Metanephros (tissue), 2 donors: ENCODE measurements at places on chromosomes 5 and 9. TPM values are rescaled to one million over a fixed set of nuclear protein-coding genes. Genes with fewer than 3 reads are reported as not detected.

POU5F2 gene
- total RNA-seq = 5.1 TPM

CYLC2 gene
- total RNA-seq = not detected

KCNN2 gene
- 13.1 TPM for total RNA-seq

ZNF79 gene
- 10.2 TPM for total RNA-seq

TMEM215 gene
- 0.88 TPM for total RNA-seq

NRARP gene
- total RNA-seq = 10.1 TPM

PCDHB13 gene
- total RNA-seq = 7.9 TPM

KLHL9 gene
- total RNA-seq = 36.2 TPM

ST6GALNAC6 gene
- total RNA-seq = 31.2 TPM

ACTBL2 gene
- not detected for total RNA-seq

AJM1 gene
- total RNA-seq = 1.5 TPM

PDE6A gene
- total RNA-seq = 0.06 TPM

APBA1 gene
- total RNA-seq = 24.0 TPM

PCDHGB4 gene
- 14.1 TPM for total RNA-seq

PRUNE2 gene
- total RNA-seq = 10.9 TPM

CMYA5 gene
- 72.5 TPM for total RNA-seq

IFNA13 gene
- not detected for total RNA-seq

IL5 gene
- total RNA-seq = not detected

FBXO4 gene
- 10.8 TPM for total RNA-seq

JAKMIP2 gene
- total RNA-seq = 2.9 TPM

WNT8A gene
- total RNA-seq = 0.18 TPM

BHMT2 gene
- total RNA-seq = 31.5 TPM

SLC6A19 gene
- total RNA-seq = 33.0 TPM

ARHGAP26 gene
- total RNA-seq = 31.5 TPM

SPINK6 gene
- not detected for total RNA-seq

PCDHA4 gene
- 1.8 TPM for total RNA-seq

CARD9 gene
- total RNA-seq = 5.7 TPM

WDR36 gene
- 42.3 TPM for total RNA-seq

SLCO6A1 gene
- total RNA-seq = not detected

IL9 gene
- total RNA-seq = not detected

PCDHGA5 gene
- total RNA-seq = 8.7 TPM

SMAD5 gene
- total RNA-seq = 59.3 TPM

APC gene
- 65.5 TPM for total RNA-seq

CD14 gene
- total RNA-seq = 81.6 TPM

ASS1 gene
- total RNA-seq = 140 TPM

UNC13B gene
- 24.1 TPM for total RNA-seq

TLR4 gene
- total RNA-seq = 18.2 TPM

MVB12B gene
- 24.4 TPM for total RNA-seq

TMEFF1 gene
- 9.9 TPM for total RNA-seq

ENTREP1 gene
- total RNA-seq = 6.5 TPM

SAXO1 gene
- total RNA-seq = 0.93 TPM

NR5A1 gene
- total RNA-seq = 0.12 TPM

FOXD4L6 gene
- not detected for total RNA-seq

OR4F3 gene
- total RNA-seq = 0.23 TPM

CDO1 gene
- total RNA-seq = 70.7 TPM

MYO10 gene
- total RNA-seq = 50.9 TPM

ACOT12 gene
- 1.3 TPM for total RNA-seq

FBXW11 gene
- total RNA-seq = 57.8 TPM

GAPVD1 gene
- total RNA-seq = 59.5 TPM

LEAP2 gene
- total RNA-seq = 5.3 TPM

PPP1R26 gene
- 24.2 TPM for total RNA-seq

ZNF300 gene
- 16.3 TPM for total RNA-seq

LECT2 gene
- total RNA-seq = not detected

OTULINL gene
- 9.8 TPM for total RNA-seq

C5orf58 gene
- total RNA-seq = not detected
